T-helper 9 cell (primary cell): ENCODE measurements at places on chromosomes 4 and X.

GRCh38 chr4:62210486-62210885 is 1010.4 kb downstream of the ADGRL3 start:
- DNase-seq, result no peak

- DNase-seq, result no peak
Observed at GRCh38 chrX:141142946-141143345, 34.0 kb downstream of the LDOC1 start.

GRCh38 chr4:23242962-23243361 is 550.2 kb downstream of the GBA3 start:
- DNase-seq, result no peak

DNA sequence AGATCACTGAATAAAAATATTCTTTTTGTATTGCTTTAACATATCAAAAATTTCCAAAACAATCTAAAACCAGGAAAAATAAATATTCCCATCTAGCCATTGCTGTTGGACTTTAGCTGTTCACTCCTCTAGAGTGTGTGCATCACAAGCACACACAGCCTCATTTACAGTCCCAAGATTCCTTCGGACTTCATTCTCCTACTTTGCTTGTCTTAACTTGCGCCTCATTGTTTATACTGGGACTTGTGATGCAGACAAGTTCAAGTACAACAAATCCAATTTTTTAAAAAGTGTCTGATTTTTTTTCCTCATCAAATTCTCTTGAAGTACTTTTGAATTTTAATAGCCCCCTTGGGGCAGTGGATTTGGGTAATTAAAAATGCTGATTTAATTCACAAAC is 55.6 kb downstream of the TLL1 start:
- no peak for DNase-seq

- no peak for DNase-seq
Observed at GRCh38 chr4:15853345-15853744, 75.2 kb downstream of the CD38 start.

GRCh38 chr4:180636696-180637404 is 1606.4 kb upstream of the TENM3 start:
- no peak for DNase-seq

- no peak for DNase-seq
Observed at GRCh38 chr4:145154573-145154972, 25.8 kb downstream of the OTUD4 start.

- no peak for DNase-seq
Observed at GRCh38 chr4:136664988-136665387, 867.3 kb downstream of the PCDH18 start.

DNA sequence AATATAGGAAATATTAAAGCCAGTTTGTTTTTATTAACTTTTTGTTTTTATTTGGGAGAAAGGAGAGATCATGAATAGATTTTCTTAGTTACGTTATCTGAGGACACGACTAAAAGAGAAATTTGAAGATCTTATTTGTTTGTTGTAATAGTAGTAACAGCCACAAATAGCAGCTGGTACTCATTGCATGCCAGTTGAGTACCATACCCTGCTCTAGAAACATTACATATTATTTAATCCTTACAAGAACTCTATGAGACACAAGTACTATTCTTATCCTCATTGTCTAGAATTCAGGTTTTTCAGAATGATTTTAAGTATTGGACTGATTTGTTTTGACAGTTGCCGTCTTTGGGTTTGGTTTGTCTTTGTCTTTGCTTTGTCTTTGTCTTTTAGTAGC is 31.8 kb downstream of the USP53 start:
- no peak for DNase-seq

DNA sequence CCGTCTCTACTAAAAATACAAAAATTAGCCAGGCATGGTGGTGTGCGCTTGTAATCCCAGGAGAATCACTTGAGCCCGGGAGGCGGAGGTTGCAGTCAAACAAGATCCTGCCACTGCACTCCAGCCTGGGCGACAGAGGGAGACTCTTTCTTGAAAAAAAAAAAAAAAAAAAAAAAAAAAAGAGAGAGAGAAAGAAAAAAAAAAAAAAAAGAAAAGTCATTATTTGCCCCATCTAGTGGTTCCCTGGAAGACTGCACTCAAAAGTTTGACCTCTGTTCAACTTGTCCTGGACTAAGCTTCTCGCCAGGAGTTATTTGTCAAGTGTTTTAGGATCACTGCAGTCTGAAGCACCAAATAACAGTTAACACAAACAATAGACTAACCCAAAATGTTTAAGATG is 45.3 kb upstream of the KCTD8 start:
- DNase-seq, result no peak

GRCh38 chrX:66142351-66142750 is 21.7 kb upstream of the HEPH start:
- no peak for DNase-seq

DNA sequence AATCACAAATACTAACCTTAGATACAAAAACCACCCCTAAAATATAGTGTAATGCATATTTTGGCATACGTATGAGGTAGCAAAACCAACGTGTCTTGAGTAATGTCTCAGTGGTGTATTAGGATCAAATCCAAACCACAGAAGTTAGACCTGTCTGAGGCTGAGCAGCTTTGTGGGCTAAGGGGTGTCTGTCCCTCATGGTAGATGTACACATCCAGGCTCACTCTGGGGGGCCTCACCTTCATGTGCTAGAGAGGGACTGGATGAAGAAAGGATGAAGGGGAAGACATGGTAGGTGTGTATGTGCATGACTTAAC is 188.0 kb upstream of the TBC1D9 start:
- no peak for DNase-seq

GRCh38 chrX:56397636-56398035 is 165.5 kb downstream of the KLF8 start:
- DNase-seq, result no peak

DNA sequence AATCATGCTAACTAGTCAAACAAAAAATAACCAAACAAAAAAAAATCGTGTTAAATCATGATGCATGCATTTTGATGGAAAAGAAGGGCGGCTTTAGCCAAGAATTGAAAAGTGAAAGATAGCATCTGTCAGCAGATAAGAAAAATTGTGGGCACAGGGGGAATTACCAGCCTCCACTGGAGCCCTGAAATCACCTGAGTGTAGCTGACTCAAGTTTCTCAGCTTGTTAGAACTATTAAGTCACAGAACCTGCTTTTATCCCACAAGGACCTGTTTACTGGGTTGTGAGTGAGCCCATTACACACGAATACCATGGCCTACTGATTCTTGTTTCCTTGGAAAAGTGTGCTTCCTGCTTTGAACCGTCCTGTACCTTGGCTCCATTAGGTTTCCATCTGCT is 85.2 kb downstream of the COX18 start:
- DNase-seq, result no peak

DNA sequence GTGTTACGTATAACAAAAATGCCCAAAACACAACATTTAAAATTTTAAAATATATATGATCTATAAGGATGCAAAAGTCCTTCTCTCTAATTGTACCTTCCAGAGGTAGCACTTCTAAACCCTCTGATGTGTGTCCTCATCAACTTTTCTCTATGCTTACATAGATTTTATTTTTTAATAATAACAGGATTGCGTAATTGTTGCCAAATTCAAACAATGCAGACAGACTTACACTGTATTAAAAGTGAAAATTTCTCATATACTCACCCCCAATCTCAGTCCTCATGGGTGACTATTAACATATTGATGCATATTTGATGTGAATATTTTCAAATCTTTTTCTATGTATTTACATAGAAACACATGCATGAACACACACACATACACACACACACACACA is 144.0 kb downstream of the RBMX2 start:
- DNase-seq, result no peak

- DNase-seq, result no peak
Observed at GRCh38 chr4:92265021-92265420, 38.7 kb upstream of the GRID2 start.

DNA sequence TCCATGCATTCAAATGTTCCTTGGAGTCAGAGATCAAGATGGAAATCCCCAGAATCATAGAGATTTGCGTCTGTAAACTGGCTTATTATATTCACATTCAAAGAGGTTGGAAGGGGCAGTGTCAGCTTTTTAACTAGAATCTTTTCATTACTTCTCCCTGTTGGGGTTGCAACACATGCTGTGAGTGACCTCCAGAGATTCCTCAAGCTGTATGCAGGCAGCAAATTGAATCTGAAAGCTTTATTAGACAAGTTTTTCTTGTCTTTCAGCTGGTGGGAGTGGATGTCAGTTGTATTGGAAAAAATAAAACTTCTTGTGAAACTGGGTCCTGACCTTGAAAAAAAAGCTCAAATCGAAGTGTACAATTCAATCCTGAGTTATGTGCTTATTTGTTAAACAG is 736.5 kb upstream of the FTHL17 start:
- DNase-seq, result no peak

DNA sequence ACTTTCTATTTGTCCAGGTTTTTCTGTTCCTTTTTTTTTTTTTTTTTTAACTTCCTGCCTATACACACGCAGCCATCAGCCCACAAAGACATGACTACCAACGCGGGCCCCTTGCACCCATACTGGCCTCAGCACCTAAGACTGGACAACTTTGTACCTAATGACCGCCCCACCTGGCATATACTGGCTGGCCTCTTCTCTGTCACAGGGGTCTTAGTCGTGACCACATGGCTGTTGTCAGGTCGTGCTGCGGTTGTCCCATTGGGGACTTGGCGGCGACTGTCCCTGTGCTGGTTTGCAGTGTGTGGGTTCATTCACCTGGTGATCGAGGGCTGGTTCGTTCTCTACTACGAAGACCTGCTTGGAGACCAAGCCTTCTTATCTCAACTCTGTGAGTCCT is 2.1 kb downstream of the EBP start:
- DNase-seq, result no peak

GRCh38 chr4:121233982-121234381 is 69.9 kb upstream of the TNIP3 start:
- no peak for DNase-seq

DNA sequence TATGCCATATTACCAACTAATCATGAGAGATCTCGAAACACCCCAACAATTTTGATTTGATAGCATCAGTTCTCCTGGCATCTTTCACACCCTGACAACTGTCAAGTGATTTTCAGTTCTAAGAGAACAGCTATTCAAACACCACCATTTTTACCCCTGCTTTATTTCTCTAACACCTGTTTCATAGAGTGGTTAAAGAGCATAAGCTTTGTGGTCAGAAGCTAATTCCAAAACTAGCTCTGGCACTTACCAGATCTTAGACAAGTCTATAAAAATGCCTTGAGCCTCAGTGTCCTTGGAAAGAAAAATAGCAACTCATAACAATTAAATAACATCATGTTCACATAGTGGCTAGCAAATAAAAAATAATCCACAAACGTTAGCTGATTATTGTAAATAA is 17.9 kb downstream of the PPA2 start:
- DNase-seq, result no peak

DNA sequence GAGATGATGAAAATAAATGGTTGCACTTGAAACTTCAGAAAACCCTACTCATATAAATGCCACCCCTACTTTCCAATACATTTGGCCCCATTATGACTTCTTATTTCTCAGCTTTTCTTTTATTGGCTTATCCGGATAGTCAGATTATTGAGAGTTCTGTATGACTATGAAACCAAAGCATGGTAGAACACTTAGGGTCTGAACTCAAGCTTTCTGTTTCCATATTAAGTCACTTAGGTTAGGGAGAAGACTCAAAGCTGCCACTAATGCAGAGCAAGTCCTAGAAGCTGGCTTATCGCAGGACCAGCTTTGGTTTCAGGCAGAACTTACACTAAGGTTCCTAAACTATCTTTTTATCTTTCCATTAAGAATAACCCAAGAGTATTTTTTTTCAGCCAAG is 229.9 kb upstream of the CPEB2 start:
- no peak for DNase-seq

GRCh38 chrX:41348551-41348950 is 14.6 kb downstream of the DDX3X start:
- no peak for DNase-seq

GRCh38 chr4:7020290-7020689 is 22.9 kb upstream of the TADA2B start:
- no peak for DNase-seq

DNA sequence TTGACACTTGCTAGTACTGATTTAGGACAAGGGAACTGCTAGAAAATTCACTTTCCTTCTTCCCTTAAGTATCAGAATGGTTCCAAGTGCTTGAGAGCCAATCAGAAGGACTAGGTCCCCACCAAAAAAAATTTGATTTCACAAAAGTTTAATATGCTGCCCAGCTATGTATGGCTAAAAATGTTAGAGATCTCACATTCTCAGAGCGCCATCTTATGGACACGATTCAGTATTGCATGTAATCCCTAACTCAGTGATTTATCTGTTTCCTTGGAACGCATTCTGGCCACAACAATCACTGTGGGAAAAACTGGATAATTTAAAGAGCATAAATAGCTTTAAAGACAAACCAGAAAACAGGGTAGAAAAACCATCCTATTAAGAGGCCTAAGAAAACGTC is 255.1 kb upstream of the GPC4 start:
- no peak for DNase-seq

DNA sequence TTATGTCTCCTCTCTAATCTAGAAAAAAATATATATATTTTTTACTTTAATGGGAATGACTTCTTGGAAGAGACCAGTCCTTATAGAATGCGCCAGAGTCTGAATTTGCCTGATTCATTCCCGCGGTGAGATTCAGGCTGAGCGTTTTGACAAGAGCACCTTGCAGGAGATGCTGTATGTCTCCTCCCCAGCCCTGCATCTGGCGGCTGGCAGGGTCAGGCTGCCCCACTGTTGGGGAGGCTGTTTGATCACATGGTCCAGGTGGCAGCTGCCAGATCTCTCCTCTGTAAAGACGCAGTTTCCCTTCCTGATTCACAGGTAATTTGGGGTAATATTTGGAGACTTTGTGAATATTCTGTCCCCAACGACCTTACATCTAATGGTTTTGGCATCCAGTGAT is 9.7 kb downstream of the PDZD4 start:
- no peak for DNase-seq

DNA sequence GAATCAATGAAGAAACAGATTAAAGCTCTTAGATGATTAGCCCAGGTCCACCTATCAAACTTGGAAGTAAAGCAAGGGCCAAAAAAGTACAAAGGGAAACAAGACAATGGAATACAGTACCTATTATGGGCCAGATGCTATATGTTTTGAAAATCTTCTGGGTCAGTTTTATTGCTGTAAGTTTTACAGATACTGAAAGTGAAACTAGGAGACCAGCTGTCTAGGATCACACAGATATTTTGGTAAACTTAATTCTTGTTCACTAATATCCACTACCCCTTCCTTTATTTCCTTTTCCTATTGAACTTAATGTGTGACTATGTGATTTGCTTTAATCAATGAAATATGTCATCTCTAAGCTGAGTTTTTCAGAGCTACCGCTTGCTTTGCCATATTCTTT is 505.4 kb upstream of the PITX2 start:
- DNase-seq, result no peak

- no peak for DNase-seq
Observed at GRCh38 chr4:124768596-124769365, 56.2 kb upstream of the ANKRD50 start.

DNA sequence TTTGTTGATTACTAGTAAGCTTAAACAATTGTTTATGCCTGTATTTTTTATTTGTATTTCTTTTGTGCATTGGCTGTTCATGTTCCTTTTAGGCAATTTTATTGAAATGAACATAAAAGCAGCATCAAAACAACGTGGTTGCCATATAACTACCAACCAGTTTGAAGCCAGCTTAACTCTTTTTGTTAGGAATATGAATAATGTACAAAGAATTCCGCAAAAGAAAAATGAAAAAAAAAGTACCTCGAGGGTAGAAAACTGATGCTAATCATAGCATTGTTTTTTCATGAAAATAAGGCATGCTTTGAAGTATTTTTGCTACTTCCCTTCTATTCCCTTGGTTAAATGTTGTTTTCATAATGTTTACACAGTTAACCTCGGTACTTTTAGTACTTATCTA is 1024.0 kb upstream of the SLIT2 start:
- DNase-seq, result no peak

- DNase-seq, result no peak
Observed at GRCh38 chr4:74919783-74920182, 13.1 kb upstream of the PARM1 start.
